ENCODE measurements at places on chromosomes 12 and 14.

DNA sequence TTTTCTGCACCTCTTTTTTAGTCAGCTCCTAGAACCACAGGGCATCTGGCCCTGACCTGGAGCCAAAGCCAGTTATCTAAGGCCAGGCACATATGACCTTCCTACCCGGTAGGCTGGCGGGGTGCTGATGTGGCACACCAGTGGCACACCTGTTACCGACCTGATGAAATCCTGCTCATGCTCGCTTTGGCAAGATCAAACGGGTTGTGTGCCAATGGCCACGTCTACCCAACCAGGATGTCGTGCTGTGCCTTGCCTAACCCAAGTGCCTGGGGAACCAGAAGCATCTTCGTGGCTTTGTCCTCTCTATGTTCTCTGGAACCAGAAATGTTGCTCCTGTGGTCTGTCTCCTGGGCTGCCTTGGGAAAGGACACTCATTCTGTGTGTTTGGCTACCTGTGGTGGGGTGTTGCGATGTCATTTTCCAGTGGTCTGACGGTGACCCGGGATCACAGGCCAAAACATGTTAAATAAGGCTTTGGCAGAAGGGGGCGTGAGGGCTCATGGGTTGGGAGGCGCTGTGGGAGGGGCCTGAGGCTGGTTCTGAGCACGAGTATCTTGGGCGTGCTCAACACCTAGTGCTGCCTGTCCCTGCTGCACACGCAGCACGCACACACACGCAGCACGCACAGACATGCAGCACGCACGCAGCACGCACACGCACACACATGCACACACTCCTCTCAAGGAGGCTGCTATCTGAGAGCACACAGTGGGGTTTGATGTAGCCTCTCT, 27.9 kb downstream of the CCNK start:
- DNase-seq = no peak

DNA sequence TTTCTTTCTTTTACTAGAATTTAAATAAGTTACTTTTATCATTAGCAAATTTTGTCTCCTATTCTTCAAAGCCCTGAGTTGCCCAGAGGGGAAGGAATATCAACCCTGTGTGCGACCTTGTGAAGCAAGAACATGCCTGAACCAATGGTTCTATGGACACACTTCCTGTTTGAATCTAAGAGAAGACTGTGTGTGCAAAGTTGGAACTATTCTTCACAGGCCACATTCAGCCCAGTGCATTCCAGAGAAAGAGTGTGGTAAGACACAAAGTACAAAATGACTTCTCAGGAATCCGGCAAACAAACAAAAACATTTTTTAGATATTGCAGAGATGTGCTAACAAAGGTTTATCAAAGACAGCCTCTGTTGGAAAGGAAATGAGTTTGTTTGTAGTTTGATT, 90.8 kb upstream of the PTPRQ start:
- DNase-seq = no peak

GRCh38 chr12:39125566-39125965, 220.2 kb upstream of the CPNE8 start:
- DNase-seq = no peak

GRCh38 chr12:34397591-34398365, 375.5 kb downstream of the ALG10 start:
- DNase-seq = peak; percentile 58

DNA sequence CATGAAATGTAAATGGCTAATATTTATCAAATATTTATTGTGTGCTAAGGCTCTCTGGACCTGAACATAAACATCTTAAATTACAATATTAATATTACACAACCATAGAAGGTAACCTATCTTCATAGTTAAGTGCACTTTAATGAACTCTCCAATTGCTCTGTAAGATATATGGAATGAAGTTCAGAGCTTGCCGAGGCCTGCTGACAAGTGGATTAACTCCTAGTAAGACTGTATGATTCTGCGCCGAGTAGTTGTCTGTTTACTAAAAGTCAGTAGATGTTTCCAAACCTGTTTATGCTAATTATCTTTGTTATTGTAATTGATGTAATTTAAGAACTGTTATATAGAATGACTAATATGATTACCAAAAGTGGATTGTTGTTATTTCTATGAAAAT, 77.2 kb downstream of the PTPRR start:
- no peak for DNase-seq

GRCh38 chr12:65943388-65944137, 119.3 kb downstream of the HMGA2 start:
- DNase-seq = no peak

GRCh38 chr12:9363145-9363544, 154.9 kb upstream of the PZP start:
- DNase-seq = no peak

DNA sequence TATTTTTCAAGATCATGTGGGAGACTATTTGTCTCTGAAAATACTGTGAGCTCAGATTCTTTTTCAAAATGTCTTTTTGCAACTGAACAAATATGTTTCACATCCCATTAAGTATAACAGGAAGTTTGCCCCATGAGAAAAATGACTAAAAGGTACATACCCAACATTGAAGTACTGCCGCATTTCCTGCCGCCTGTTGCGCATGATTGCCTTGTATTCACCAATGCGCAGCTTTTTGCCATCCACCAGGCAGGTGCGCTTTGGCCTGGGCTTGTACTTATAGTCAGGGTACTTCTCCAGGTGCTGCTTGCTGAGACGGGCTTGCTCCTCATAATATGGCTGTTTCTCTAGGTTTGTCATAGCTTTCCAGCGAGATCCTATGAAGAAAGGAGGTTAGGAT, 413.2 kb downstream of the SOX5 start:
- no peak for DNase-seq

GRCh38 chr12:95643256-95643655, 92.0 kb upstream of the USP44 start:
- DNase-seq = no peak

DNA sequence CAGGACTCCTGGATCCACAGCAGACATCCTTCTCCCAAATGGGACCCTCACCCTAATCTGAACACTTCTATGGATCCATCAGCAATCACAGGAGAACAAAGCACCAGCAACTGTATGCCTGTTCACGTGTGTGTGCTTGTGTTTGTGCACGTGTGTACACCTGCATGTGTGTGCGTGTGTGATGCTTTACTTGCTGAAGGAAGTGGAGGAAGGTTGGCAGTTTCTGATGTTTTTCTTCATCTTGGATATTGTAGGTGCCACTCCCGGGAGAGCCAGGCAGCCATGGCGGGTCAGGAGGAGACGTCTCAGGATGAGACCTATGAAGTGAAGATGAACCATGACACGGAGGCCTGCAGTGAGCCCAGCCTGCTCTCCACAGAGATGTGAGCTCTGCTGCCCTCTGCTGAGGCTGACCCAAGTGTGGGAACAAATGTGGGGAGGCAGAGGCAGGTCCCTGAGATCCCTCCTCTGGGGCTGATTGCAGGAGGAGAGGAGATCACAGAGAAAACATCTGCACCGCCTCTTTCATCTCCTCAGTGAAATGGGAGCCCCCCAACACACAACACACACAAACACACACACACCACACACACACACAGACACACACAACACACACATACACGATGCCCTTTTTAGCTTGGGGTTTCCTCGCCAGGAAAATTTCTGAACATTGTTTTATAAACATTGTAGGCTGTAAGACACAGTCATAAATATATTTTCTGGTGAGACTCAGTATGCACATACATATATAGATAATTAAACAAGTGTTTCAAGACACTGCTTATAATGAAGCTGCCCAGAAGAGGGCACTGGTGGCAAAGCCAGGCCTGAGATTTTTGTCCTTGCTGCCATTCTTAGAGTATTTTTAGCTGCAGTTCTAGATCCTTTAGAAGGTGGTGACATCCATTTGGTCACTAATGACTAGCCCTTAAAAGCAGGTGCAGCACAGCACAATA, 112.2 kb upstream of the FKBP4 start:
- no peak for DNase-seq

- DNase-seq = no peak
These were observed 122.5 kb upstream of the COCH start for GRCh38 chr14:30751646-30752416.

DNA sequence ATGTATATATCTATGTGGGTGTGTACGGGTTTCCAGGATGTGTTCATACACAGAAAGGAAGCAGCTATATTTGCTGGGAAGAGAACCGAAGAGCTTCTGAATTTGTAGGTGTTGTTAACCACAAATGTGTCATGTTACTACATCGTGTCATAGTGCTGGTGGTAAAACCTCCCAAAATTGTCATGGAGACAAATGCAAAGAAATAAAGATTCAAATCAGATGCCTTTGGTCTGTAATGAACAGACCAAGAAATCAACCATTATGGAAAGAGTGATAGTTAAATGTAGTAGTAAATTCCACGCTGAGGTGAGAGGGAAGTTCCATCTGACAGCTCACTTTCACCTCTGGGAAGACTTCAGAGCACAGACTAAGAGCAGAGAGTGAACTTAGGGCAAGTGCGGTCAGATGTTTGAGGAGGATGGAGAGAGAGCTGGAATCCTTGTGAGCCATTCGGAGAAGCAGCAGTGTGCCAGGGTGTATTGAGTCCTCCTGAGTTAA, 487.5 kb downstream of the TMEM121 start:
- no peak for DNase-seq

DNA sequence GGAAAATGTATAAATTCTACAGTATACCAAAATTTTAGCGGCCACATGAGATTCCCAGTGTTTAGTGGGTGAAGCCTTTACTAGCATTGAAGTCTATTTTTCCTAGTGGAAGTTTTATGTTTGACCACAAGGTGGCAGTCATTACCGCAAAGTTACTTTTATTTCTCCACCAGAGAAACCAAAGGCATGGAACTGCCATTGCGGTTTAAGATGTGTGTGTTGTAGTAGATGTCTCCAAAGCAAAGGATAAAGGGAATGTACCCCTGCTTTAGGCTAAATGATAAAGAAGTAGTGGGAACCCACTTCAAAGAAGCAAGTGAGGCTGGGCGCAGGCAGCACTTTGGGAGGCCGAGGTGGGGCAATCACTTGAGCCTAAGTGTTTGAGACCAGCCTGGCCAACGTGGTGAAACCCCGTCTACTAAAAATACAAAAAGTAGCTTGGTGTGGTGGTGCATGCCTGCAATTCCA, 140.5 kb downstream of the PRKCH start:
- DNase-seq = peak; percentile 62

- no peak for DNase-seq
These were observed 44.7 kb downstream of the ABCD2 start for GRCh38 chr12:39574785-39575497.

DNA sequence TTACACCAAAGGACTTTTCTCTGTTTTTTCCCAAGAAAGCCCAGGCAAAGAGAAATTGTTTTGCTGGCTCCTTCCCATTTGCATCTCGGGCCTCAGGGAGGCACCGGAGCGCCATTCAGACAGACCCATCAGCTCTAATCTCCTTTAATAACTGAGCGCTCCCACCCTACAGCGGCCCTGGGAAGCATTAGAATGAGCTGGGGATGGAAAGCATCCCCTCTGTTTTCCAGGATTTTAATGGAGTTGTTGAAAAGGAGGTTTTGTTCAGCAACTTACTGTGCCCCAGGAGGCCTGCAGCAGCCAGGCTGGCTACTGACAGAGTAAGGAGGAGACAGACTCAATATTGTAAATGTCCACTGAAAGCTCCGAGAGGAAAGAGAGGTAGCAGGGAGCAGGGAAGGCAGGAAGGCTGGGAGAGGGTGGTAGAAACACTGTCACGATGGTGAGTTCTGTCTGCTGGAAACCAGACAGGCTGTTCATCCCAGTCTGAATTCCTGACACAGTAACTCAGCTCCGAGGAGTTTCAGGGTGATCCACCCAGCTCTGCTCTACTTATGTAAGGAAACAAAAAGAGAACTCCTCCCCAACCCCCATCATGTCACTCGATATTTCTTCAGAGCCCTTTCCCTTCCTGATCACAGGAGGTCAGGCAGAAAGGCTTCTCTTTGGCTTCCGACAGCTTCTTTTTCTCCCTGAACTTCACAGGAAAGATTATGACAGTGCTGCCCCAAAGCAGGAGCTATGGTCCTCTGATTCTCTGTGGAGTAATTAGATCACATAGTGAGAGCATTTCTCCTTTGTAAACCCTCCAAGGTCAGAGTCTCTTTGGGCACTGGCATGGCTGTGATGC, 62.5 kb upstream of the TMEM132D start:
- DNase-seq = no peak

- DNase-seq = no peak
These were observed 23.1 kb downstream of the PPP2R5C start for GRCh38 chr14:101784631-101785030.

- DNase-seq = no peak
These were observed 15.7 kb upstream of the SLC10A1 start for GRCh38 chr14:69812711-69813110.

DNA sequence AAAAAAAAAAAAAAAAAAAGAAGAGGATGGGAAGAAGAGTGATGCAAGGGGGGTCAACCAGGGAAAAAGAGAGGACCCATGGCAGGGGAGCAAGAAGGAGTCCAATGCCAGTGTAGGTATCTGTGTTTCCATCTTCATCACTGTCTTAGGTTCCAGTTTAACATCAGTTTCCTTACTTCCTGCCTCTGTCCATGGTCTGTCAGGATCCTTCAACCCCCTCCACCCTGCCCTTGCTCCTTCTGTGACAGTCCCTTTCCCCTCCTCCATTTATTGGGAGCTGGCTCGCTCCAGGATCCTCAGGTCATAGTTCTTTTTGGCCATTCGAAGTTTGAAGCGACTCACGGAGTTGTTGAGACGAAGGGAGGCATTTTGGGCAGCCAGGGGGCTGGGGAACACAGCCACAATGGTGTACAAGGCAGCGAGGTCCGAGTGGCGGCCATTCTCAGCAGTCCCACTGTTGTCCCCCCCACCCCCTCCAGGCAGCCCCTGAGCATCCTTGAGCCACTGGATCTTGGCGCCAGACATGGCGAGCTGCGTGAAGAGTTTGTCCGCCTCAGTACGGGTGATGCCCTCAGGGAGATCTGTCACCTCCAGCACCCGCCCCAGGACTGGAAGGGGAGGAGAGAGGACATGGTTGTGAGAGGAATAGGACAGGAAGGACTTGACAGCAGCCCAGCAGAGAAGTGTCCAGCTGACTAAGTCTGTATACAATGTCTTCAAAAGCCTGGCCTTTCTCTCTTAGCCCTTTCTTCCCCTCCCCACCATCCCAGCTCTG, 3.7 kb upstream of the STAC3 start:
- no peak for DNase-seq

- DNase-seq = no peak
These were observed 75.5 kb upstream of the RERGL start for GRCh38 chr12:18165422-18165871.

DNA sequence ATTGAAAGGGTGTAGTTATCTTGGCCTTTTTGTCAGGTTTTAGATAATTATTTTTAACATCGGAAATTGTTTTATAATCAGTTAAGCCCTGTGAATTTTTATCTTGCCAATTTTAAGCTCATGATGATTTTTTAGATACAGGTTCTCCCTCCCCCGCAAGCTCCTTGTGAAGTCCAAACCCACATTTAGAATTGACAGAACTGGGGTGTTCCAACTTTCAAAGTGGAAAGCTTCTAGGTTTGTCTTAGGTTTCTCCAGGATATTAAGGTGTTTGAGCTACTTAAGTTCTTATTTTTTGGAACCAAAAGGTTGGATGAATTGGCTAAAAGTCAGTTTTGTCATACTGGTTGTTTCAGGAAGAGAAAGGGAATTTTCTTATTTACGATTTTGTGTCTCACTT, 49.1 kb downstream of the ATP2A2 start:
- no peak for DNase-seq

All from activated effector memory CD4-positive, alpha-beta T cell treated with anti-CD3 and anti-CD28 coated beads, Interleukin-2, amount 50 U/mL, for 16 hours (primary cell).